ENCODE measurements at places on chromosomes 12 and 14.

DNA sequence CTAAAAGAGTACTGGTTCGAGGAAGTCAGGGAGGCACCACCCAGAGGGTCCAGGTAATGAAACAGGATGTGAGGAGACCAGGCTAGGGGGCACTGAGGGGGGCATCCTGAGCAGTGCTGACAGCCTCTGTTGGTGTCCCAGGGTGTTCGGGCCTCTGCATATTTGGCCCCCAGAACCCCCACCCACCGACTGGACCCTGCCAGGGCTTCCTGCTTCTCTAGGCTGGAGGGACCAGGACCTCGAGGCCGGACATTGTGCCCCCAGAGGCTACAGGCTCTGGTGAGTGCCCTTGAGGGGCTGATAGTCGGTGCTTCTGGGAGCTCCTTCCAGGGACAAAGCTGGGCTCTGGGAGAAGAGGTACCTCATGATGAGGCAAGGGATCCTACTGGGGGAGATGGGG is 2.6 kb downstream of the TROAP start:
- no peak for DNase-seq

DNA sequence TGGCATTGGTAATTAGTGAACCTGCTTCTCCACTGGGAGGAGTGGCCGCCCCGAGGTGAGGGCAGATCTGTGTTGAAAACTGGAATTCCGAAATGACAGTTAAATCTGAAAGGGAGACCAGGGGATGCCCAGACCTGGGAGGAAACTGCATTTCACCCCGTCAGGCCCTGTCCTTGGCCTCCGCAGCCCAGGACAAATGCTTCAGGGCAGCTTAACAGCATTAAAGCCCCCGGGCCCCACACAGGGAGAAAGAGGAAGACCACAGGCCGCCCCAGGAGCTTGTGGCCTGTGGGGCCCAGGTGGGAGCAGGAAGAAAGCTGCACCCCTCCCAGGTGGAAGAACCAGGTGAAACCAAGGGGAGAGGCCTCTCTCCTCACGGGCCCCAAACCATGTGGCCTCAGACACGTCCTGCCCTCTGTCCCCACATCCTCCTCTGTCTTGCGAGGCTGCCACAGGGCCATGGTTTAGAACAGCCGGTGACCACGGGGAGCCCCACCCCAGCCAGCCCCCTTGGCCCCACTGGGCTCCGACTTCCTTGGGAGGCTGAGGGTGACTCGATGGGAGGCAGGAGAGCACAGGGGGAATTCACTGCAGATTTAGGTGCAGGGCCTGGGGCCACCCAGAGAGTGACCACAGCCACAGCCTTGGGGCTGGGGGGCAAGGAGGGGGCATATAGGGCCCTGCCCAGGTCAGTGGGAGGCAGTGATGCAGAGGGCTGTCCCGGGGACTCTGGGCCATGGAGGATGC is 265.4 kb downstream of the ADGRD1 start:
- no peak for DNase-seq

DNA sequence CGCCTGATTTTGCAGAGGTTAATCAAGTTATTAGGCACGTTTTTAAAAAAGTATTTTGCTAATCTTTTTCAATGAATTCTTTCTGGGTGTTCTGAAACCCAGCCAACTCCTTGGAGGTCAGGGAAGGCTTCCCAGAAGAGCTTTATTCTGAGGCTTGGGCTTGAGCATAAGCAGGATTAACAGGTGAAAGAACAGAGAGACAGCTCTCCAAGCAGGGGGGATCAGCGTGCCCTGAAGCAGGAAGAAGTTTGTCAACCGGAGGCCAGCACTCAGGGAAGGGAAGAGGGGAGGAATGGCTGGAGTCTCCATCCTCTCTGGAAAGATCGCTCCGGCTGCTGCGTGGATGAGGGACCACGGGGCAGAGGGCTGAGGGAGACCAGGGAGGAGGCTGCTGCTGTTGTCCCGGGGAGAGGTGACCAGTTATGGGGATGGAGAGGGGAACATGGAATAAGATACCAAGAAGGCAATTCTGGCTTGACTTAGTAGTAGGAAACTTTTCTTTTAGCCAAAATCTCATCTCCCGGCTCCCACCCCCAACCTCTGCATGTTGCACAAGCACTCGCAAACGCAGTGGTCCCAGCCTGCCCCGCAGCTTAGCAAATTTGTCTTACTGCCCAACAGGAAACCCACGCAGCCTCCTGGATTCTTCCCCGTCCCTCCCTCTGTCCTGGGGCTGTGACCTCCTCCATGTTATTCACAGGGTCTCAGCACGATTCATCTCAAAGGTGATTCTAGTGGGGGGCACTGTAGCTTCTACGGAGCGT is 1.1 kb upstream of the SSH1 start:
- DNase-seq = no peak

DNA sequence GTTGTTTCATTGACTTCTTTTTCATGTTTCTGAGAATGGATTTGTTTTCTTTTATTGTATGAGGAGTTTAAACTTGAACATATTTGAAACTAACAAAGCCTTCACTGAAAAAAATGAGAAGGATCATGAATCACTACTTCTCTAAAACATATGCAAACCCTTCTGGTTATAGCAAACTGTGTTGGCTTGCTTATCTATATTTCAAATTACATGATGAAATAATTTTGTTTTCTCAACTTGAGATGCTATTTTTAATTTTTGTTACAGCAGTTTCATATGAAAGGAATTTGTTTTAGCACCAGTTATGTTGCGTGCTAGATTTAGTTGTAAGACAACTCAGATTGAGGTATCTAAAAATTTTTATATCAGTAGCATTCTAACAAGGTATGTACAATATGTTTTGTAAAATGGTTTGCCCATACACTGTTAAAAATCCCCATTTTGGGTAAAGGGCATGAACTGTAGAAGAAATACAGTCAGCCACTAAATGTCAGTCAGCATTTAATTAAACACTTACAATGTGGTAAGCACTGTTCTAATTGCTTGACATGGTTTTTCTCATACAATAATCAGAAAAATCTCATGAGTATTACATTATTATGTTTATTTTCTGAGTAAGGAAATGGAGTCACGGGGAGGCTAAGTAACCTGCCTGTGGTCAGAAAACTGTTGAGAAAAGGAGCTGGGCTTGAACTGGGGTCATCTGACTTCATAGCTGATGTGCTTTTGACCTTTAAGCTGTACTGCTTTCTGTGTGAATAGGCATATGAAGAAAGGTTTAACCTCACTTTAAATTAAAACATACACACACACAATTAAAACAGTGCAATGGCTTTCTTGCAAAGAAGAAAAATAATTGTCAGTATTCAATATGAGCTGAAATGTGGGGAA is 105.7 kb downstream of the PLEKHA5 start:
- no peak for DNase-seq

DNA sequence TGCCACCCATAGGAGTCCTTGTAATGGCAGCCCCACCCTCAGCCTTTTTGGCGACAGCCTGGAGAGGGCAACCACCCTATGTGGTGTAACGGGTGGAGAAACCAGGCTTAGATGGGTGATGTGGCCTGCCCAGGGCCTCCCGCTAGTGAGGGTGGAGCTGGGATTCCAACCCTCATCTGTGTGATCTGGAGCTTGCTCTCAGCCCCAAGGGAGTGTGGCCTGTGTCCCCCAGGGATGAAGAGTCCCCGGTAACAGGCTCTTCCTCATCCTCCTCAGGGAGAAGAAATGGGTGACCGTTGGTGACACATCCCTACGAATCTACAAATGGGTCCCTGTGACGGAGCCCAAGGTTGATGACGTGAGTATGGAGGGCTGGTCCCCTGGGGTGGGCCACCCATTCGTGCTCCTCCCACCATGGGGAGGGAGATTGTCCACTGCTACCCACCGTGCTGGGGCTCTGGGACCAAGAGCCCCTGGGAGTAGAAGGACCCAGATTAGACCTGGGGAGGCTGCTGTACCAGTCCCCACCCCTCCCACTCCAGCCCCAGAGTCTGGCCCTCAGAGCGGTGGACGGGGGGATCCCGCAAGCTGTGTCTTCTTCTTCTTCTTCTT is 8.8 kb downstream of the BCL7A start:
- no peak for DNase-seq

DNA sequence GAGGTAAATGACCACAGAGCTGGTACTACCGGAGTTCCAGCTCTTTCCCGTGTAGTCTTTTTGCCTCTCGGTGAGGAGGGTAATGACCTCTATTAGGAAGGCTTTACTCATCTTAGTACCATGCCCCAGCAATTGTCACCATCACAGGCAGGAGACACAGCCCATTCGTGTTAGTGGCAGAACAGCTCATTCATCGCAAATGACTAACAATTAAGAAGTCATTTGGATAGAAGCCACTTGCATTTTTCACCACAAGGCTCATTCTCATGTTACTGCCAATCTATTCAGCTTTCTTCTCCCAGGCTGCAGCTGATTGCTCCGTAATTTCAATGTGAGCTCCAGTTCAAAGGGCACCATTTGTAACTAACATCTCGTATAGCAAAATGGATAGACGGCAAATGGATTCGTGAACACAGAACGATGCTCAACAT is 718.8 kb upstream of the TMEM132C start:
- peak; percentile 60 for DNase-seq

- no peak for DNase-seq
Observed at GRCh38 chr12:56695327-56696101, 7.4 kb upstream of the PTGES3 start.

DNA sequence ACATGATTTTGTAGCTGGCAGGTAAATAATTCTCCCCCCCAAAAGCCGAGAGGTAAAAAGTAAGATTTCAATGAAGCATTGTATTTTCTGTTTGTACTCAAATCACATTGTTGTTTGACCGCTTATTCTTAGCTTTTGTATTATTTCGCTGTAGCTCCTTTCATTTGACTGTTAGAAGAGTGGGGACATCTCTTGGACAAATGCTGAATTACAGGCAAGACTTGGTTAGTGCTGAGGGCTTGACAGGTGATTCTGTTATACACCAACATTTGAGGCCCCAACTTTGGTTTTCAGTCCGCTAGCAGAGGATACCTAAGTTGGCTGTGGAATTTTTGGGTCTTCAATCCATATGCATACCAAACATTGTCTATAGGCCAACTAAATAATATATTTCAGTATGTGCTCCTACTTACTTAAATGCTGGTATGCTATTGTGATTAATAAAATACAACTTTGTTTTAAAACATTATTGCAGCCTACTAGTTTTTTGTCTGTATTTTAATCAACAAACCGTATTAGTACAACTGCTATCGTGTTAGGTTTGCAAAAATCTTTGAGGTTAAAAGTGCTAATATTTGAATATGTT is 102.2 kb downstream of the ERC1 start:
- peak; percentile 67 for DNase-seq

DNA sequence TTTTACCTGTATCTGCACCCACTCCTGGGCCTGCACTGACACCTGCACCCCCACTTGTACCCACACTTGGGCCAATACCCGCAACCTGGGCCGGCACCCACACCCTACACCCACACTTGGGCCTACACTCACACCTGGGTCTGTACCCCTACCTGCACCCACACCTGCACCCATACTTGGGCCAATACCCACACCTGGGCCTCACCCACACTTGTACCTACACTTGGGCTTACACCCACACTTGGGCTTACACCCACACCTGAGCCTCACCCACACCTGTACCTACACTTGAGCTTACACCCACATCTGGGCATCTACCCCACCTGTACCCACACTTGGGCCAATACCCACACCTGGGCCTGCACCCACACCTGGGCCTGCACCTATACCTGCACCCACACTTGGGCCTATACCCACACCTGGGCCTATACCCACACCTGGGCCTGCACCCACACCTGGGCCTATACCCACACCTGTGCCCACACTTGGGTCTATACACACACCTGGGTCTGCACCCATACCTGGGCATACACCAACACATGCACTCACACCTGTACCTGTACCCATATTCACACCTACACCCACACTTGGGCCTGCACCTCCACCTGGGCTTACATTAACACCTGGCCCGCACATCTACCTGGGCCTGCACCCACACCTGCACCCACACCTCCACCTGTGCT is 39.2 kb downstream of the DAO start:
- DNase-seq = no peak

- no peak for DNase-seq
Observed at GRCh38 chr12:120674097-120674636, 12.8 kb upstream of the MLEC start.
